ENCODE measurements at places on chromosomes 13 and 19.

DNA sequence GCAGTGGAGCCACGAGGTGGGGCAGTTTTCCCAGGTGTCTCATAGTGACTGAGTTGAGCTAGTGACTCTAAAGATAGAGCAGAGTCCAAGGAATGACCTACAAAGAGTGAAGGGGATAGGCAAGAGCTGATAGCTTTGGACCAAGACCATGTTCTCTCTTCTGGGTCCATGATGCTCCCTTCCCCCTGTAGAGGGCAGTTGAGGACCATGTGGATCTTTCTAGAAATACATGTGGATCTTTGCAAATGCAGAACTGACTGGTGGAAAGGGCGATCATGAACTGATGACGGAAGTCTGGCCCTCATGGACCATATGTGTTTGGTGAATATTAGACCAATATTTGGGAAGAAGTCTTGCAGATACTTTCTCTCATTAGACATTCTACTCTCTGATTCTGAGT is 6.9 kb downstream of the PSG1 start:
- DNase-seq, result no peak

- no peak for DNase-seq
These were observed 3.6 kb downstream of the FOXO1 start for GRCh38 chr13:40662866-40663265.

DNA sequence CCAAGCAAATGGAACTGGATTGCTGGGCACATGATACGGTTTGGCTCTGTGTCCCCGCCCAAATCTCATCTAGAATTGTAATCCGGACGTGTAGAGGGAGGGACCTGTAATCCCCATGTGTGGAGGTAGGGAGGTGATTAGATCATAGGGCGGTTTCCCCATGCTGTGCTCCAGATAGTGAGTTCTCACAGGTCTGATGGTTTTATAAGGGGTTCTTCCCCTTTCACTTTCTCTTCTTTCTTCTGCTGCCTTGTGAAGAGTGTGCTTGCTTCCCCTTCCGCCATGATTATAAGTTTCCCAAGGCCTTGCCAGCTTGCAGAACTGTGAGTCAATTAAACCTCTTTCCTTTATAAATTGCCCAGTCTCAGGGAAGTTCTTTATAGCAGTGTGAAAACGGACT is 32.6 kb upstream of the MTIF3 start:
- no peak for DNase-seq

GRCh38 chr13:58302349-58302748 is 670.8 kb downstream of the PCDH17 start:
- DNase-seq, result no peak
